ENCODE measurements at places on chromosomes 16 and 17.

GRCh38 chr17:27873746-27874145, 19.4 kb downstream of the LYRM9 start:
- no peak for DNase-seq

DNA sequence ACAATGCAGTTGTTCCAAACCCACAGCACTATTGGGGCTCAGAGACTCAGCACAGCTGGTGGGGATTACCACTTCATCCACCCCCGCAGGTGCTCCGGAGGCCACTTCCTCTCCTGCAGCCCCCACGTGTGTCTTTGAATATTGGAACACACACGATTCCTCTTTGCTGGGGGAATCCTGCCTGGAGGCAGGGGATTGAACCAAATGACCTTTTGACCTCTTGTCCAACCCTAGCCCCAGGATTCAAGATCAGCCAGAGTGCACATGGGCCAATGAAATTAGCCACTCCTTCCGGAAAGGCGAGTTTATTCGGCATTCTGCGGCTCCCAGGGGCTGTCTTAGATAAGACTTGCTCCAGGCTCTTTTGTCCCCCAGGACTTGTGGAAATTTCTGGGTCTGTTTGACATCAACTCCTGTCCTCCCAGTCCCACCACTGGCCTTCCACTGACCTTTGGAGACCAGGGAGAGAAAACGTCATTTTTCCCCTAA, 350.2 kb downstream of the FOXL1 start:
- no peak for DNase-seq

DNA sequence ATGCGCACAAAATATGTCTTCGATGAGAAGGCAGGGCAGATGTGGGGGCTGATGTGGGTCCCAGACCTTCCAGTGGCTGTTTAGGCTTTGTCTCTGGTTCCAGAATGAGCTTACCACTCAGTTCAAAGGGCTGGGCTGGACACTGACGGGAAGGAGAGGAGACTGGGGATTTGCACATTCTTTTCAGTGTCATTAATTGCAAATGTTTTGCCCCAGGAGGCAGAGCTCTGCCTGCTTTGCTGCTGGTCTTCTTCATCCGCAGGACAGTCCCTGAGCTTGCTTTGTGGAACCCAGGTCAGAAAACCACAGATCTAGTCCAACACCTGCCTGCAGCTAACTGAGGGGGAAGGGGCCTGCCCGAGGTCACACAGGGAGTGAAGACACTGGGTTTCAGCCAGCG, 20.9 kb downstream of the KCNG4 start:
- no peak for DNase-seq

GRCh38 chr17:68133346-68134045, 98.0 kb downstream of the KPNA2 start:
- DNase-seq = no peak

- no peak for DNase-seq
Measured at GRCh38 chr16:57379579-57379978, 7.3 kb downstream of the CX3CL1 start.

DNA sequence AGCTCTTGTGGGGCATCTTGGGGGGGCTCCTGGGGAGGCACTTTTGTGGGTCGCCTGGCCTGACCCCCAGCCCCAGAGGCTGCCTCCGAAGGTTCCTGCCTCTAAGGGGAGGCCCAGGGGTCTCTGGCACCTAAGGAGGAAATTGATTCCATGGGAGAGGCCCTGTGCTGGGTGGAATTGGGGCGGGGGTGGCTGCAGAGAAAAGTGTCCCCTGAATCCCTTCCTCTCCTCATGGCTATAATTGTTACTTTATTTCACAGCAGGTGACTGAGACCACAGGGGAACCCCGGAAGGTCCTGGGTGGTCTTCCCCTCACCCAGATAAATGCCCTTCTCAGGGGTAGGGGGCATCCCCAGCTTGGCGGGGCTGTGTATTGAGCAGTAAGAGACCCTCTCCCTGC, 3.1 kb downstream of the GLIS2 start:
- DNase-seq = no peak

- no peak for DNase-seq
Measured at GRCh38 chr17:5126719-5127488, 11.1 kb downstream of the USP6 start.

- no peak for DNase-seq
Measured at GRCh38 chr16:56580391-56581048, 8.8 kb upstream of the MT3 start.

DNA sequence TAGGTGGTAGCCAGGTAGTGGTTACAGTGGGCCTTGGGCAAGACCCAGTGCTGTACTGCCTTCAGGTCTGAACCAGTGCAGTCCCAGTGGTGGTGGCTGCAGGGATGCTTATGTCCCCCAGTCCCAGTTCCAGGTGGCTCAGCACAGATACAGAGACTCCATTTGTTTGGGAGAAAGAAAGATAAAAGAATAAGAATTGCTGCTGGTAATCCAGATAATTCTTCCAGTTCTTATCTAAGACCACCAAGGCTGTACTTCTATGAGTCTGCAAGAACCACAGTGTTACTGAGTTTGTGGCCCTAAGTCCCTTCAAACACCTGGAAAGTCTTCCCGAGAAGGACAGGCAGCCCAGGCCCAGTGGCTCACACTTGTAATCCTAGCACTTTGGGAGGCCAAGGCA, 33.9 kb upstream of the ATP2C2 start:
- no peak for DNase-seq

DNA sequence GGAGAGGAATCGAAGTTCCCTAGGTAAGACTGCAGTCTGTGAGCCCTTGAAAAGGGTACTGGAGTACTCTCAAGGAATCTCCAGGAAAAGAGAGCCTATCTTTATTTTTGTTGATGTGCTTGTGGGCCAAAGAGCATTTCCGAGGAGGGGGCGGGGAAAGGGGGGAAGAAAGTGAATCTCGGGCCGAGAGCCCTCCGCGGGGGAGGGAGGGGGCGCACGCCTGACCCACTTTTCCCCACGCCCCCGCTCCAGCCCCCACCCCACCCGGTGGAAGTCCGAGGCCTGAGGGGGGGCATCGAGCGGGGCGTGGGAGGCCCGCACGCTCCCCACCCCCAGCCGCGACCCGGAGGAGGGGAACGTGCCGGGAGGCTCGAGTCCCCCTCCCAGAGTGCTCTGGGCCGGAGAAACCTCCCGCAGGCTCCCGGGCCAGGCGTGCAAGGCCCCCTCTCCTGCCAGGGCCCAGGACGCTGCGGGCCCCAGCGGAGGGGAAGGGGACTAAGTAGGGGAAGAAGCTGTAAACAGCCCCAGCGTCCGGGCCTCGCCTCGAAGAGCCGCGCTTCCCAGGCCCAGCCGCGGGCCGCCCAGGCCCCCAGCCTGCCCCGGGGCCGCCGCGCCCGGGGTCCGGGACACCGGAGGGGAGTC, 444 bp downstream of the HELZ start:
- no peak for DNase-seq

DNA sequence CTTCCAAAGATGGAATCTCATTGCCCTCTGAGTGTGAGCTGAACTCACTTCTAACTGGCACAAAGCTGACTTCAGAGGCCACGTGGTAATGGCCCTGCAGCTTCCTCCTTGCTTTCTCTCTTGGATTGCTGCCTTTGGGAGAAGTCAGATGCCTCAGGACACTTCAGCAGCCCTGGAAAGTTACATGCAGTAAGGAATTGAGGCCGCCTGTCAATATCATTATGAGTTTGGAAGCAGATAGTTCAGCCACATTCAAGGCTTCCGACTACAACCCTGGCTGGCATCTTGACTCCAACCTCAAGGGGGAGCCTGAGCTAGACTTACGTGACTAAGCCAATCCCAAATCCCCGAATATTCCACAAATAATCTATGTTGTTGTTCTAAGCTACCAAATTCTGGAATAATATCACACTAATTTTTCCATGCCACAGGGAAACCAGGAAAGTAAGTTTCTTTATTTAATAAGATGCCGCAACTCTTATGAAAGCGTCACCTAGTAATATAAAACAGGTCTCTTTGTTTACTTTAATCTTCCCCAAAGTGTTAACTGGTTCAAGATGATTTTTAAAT, 13.6 kb downstream of the CEP20 start:
- DNase-seq = no peak

DNA sequence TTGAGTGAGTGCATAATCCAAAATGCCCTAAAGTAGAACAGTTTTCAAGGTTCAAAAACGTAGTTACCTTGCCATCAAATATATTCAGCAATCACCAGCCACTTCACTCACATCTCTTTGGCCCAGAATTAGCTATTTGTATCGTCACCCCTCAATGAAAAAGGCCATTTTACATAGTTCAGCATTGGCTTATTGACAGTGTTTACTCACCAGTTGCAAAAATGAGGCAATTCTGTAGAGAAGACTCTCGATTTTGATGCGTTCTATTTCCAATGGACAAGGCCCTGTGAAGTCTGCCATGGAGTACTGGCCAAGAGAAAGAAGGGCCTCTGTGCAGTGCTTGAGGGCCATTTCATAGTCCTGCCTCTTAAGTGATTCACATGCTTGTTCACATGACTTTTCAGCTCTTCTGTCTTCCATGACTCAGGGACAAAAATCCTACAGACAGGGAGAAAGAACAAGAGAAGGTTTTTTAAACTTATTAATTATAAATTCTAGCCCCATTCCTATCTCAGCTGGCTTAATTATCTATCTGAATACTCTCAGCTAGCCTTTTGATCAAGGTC, 26.5 kb downstream of the HELZ start:
- DNase-seq = no peak

DNA sequence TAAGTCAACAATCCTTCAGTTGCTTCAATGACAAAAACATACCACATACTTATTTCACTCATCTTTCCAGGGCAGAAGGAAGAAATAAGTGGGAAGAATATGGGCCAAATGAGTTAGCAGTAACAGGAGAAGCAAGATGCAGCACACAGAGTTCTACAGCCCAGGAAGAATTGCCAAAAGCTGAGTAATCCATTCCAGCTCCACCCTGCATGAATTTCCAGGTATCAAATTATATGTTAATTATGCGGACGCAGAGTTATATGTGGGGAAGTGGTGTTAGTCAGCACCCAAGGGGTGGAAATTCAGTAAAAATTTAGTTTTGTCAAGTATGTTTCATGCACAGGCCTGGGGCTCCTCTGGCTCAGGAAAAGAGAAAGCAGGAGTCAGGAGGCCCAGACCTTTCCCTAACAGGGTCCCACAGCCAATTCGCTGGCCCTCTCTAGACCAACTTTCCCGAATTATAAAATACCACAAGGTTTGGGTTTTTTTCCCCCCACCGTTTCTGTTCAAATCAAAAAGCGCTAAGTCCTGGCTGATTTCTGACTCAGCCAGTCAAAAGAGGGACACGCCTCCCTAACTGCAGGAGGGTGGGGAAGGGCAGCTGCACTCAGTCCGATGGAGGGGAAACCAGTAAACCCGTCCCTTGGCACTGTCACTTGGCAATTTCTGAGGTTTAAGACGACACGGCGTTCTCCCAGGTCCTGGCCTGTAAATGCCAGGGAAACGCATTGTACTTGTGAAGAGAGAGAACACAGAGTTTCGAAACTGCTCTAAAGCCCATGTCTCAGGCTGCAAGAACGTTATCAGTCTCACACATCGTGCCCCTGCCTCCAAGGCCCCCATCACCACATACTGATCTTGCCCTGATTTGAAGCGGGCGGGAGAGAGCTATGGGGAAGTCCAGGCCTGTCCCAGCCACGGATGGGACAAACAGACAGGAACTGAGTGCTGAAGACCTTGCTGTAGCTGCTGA, 58.1 kb downstream of the ZFHX3 start:
- DNase-seq = no peak

- no peak for DNase-seq
Measured at GRCh38 chr16:1990351-1991134, 773 bp downstream of the SYNGR3 start.

DNA sequence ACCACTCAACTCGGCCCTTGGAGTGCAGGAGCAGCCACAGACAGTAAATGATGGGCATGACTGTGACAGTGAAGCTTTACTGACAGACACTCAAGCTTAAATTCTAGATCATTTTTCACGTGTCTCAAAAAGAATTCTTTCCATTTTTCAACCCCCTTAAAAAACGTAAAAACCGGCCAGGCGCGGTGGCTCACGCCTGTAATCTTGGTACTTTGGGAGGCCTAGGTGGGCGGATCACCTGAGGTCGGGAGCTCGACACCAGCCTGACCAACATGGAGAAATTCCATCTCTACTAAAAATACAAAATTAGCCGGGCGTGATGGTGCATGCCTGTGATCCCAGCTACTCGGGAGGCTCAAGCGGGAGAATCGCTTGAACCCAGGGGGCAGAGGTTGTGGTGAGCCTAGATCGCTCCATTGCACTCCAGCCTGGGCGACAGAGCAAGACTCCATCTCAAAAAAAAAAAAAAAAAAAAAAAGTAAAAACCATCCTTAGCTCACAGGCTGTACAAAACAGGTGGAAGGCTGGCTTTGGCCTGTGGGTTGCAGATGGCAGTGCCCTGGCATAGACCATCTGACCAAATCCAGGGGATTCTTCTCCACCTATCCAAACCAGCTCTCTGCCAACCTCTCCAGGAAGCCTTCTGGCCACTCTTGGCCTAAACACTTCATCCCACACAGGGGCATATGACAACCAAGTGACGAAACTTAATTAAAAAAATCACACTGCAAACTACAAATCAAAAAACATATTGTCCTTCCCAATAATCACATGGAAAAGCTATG, 18.3 kb downstream of the TBC1D16 start:
- no peak for DNase-seq

DNA sequence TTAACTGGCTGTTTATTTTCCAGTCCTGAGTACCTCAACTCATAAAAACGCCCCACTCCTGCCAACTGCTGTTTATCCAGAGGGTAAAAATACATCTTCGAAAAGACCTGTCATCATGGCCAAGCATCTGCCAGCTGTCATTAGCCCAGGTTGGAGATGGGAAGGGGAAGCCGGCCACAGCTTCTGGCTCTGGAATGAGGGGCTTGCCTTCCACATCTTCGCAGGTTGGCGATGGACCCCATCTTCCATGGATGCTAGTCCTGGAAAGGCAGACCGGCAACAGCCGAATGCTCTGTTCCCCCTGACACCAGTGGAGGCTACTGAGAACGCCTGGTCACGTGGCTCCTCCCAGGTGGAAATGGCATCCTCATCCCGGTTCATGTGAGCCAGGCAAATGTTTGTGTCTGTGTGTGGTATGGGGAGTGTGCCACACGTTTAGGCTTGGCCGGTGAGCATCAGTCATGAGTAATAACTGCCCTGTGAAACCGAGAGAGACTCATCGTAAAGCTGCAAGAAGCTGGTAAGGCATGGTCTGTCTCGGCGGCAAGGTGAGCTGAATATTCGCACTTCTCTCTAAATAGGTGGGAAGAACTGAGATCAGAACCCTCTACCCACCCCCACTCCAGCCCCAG, 420 bp upstream of the KRTAP17-1 start:
- no peak for DNase-seq

GRCh38 chr16:82796047-82796446, 169.3 kb downstream of the CDH13 start:
- no peak for DNase-seq

GRCh38 chr16:57530104-57530521, 6.3 kb downstream of the CCDC102A start:
- no peak for DNase-seq

All from SK-N-MC (cell line).